ENCODE measurements at places on chromosomes 3 and 15. TPM values are rescaled to one million over a fixed set of nuclear protein-coding genes. Genes with fewer than 3 reads are reported as not detected.

The KLHL6 gene
- 8.2 TPM for total RNA-seq

The ITIH4 gene
- total RNA-seq = 10.2 TPM

The RPS27L gene
- total RNA-seq = 242 TPM

The RABL3 gene
- total RNA-seq = 19.0 TPM

The AADAC gene
- 7.2 TPM for total RNA-seq

The FES gene
- 65.2 TPM for total RNA-seq

The CIDEC gene
- total RNA-seq = not detected

The SSUH2 gene
- 0.39 TPM for total RNA-seq

The CLDN16 gene
- 1.1 TPM for total RNA-seq

DNA sequence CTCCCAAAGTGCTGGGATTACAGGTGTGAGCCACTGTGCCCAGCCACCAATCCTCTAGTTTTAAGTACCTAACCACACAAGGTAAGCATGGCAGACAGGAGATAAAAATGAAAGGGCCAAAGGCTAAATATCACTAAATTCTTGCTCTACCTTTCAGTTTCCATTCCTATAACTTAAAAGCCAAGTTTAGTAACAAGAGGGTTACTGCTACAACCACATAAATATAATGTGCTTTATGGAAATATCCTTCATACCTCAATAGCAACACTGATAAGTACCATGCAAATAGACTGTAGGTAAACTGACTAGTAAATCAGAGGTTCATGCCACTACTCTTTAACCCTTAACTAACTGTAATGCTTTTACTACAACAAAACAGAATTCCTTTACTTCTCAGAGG, 38.7 kb upstream of the MUC13 start:
- H3K4me1 ChIP-seq = no peaks in the 10 kb centered on the region
- no peak overlapping the region for H3K27ac ChIP-seq
- H3K36me3 ChIP-seq = peaks cover 56% of the 10 kb centered on the region
- H3K4me3 ChIP-seq = no peak overlapping the region

DNA sequence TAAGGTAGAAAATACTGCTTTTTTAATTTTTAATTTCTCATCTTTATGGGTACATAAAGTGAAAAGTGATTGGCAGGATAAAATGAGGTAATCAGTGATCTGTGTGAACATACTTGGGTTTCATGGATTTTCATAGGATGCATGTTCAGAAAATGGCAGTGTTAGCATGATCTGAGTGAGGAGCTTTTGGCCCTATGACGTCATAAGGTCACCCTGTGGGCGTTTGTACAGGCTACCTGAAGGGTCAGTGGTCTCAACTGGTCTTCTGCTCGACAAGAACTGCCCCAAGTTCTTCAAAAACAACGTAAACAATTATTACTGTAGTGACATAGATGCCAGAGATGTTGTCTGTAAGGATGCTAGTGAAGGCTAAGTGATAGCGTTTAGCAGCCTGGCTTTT, 124.5 kb upstream of the OSTN start:
- no peak overlapping the region for H3K4me3 ChIP-seq
- no peaks in the 10 kb centered on the region for H3K4me1 ChIP-seq
- H3K27me3 ChIP-seq = no peaks in the 10 kb centered on the region
- no peaks in the 10 kb centered on the region for H3K36me3 ChIP-seq
- H3K27ac ChIP-seq = no peak overlapping the region

GRCh38 chr3:157573780-157574378, 70.7 kb upstream of the VEPH1 start:
- H3K27ac ChIP-seq = no peak overlapping the region
- H3K27me3 ChIP-seq = no peaks in the 10 kb centered on the region
- no peak overlapping the region for H3K4me3 ChIP-seq
- no peaks in the 10 kb centered on the region for H3K36me3 ChIP-seq
- no peaks in the 10 kb centered on the region for H3K4me1 ChIP-seq
- no peak for DNase-seq

GRCh38 chr15:92429378-92430068, 35.8 kb downstream of the ST8SIA2 start:
- H3K4me1 ChIP-seq = no peaks in the 10 kb centered on the region
- no peak for DNase-seq
- H3K27ac ChIP-seq = no peak overlapping the region
- H3K4me3 ChIP-seq = no peak overlapping the region

DNA sequence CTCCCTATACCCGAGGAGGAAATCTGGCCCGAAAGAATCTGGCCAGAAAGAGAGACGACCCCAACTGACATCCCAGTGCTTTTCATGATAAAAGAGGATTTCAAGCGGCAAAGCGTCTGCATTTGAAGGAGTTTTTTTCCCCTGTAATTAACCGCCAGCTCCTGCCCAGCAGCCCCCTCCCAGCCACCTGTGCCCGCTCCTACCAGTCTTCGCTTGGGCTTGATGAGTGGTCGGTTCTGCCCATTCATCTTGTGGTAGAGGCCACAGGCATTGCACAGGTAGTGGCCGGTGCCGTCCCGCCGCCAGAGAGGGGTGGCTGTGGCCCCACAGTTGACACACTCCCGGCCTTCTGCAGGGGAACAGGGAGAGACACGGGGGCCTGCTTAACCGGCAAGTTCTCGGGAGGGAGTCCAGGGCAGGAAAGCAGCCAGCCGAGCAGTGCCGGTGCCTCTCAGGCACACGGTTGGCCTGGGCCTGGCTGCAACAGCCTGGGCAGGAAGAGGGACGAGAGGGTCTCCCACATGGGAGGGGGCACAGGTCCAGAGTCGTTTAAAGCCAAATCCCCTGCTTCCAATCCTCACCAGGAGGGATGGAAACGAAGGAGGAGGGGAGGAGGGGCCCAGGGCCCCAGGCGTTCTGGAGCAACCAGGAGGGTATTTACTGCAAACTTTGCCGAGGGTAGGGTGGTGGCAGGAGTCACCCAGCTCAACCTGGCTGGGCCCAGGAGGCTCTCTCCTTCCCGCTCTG, 9.2 kb downstream of the GATA2 start:
- DNase-seq = peak; percentile 67
- H3K36me3 ChIP-seq = no peaks in the 10 kb centered on the region
- H3K4me3 ChIP-seq = peak overlapping the region; percentile 9

DNA sequence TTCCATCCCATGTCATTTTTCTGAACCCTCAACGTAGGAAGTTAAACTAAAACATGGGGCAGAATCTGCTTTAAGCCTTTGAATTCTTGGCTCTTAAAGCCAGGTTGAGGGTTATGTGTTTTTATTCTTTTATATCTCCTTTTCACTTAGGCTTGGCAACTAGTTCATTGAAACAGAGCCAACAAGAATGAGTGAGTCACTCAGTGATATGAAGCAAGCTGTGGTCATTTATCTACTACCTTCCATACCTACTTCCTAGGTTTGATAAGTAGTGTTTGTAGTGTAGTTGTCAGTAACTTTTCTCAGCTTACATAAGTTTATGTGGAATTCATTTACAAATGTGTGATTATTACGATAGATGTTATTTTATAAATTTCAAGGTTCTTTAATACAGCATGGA, 67.4 kb downstream of the SNRPN start:
- H3K4me1 ChIP-seq = no peaks in the 10 kb centered on the region
- H3K36me3 ChIP-seq = no peaks in the 10 kb centered on the region
- no peak overlapping the region for H3K27ac ChIP-seq

DNA sequence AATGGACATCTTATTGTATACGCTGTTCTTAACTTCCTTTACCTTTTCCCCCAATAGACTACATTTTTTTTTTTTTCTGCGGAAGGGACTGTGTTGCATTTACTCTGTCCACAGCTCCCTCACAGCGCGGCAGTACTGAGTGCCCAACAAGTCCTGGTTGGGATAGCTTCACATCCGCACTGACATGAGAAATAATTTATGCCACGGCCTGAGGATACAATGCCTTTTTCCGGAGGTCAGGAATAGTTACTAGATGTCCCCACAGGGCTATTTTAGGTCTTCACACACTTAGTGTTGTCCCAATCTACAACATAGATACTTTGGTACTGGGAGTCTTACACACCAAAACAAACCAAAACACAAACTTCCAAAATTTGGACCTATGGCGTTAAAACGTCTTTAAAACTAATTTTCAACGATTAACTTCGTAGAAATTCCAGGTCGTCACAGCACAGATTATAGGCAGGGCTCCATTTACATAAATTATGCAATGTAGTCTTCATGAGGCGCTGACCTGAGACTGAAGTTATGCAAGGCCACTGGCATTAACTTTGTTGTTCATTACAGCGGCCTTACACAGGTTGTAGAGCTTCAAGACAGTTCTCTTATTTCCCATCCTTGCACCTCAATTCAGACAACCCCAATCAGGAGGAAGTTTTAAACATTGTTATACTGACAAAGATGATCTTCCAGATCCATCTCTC, 989 bp upstream of the PPIB start:
- H3K36me3 ChIP-seq = peaks cover 30% of the 10 kb centered on the region
- H3K4me3 ChIP-seq = peak overlapping the region; percentile 7
- H3K27me3 ChIP-seq = no peaks in the 10 kb centered on the region
- H3K27ac ChIP-seq = peak overlapping the region; percentile 94
- peaks cover 27% of the 10 kb centered on the region for H3K4me1 ChIP-seq

- H3K27me3 ChIP-seq = no peaks in the 10 kb centered on the region
- no peaks in the 10 kb centered on the region for H3K4me1 ChIP-seq
- H3K27ac ChIP-seq = no peak overlapping the region
Observed at GRCh38 chr3:36926292-36926897, 18.5 kb downstream of the TRANK1 start.

DNA sequence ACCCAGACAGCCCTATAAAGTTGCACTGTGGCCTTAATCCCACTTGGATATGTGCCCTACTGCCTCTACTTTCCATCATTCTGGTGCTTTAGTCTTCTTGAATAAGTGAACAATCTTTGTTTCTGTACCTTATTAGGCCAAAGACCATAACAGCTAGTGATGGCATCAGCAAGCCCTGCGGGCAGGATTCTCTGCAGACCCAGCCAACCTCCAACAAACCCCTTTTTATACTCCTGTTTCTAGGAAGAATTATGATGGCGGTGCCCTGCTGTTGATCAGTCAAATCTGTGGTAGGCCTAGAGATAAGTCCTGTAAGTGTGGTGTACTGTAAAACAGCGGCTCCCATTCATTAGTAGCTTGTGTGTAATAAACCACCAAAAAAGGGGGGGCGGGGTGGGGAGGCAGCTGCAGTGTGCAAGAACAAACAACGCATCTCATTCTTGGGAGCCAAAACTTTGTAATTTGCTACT, 40.5 kb downstream of the SOX2 start:
- DNase-seq = no peak
- no peak overlapping the region for H3K27ac ChIP-seq
- no peak overlapping the region for H3K4me3 ChIP-seq
- H3K4me1 ChIP-seq = no peaks in the 10 kb centered on the region
- H3K36me3 ChIP-seq = no peaks in the 10 kb centered on the region

DNA sequence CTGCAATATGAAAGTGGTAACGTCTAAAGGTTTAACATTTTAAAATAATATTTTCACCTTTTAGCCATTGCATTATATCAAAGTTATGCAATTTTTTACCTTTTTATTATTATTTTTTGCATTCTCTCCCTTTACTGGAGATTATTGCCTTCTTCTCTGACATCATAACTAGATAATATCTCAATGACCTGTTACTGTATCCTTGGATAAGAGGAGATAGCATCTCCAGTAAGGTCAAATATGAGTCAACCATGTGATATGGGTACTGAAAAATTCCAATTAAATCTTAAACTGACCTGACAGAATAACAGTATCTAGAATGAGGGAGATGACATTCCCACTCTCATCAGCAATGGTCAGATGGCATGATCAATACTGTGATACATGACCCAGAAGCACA, 108.3 kb downstream of the ZBTB20 start:
- H3K36me3 ChIP-seq = no peaks in the 10 kb centered on the region
- no peaks in the 10 kb centered on the region for H3K4me1 ChIP-seq
- no peak overlapping the region for H3K27ac ChIP-seq
- no peak for DNase-seq

GRCh38 chr15:89551550-89551949, 23.7 kb upstream of the TICRR start:
- no peak for DNase-seq
- H3K27me3 ChIP-seq = peaks cover 9% of the 10 kb centered on the region
- no peak overlapping the region for H3K4me3 ChIP-seq

- no peak overlapping the region for H3K4me3 ChIP-seq
- H3K27ac ChIP-seq = peak overlapping the region; percentile 86
- H3K27me3 ChIP-seq = no peaks in the 10 kb centered on the region
- DNase-seq = no peak
- H3K4me1 ChIP-seq = peaks cover 62% of the 10 kb centered on the region
Observed at GRCh38 chr3:172317481-172317880, 130.8 kb downstream of the GHSR start.

GRCh38 chr3:188468196-188468595, 314.2 kb downstream of the LPP start:
- DNase-seq = no peak
- H3K4me1 ChIP-seq = no peaks in the 10 kb centered on the region
- H3K36me3 ChIP-seq = no peaks in the 10 kb centered on the region
- no peak overlapping the region for H3K27ac ChIP-seq

DNA sequence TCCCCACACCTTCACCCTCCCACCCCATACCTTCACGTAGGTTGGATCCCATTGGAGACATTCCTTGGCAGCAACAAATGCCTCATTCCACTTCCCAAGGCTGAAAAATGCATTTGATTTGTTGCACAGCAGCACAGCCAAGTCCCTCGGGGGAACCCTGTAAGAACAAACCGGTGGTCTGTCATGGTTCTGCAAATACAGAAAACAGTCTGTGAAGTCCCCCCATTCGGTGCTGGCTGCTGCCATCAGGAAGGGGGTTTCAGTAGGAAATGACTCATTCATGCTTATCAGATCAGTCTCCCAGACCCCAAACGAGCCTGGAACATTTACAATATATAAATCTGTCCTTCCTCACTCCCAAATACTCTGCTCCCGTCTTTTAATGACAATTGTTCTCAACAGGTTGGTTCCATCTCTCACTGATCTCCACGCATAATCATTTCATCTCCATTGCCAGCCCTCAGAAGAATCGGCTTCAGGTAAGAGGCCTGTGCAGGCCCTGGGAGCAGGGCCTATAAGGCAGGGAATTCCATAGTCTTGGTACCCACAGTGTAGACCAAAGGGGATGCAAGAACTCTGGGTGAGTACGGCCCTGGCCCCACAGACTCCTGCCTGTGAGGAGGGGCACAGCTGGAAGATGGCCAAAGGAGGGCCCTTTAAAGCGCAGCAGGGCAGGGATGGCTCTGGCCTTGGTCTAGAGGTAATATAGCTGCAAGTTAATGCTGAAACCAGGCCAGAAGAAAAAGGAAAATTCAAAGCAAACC, 41.6 kb downstream of the TRANK1 start:
- no peaks in the 10 kb centered on the region for H3K27me3 ChIP-seq
- no peaks in the 10 kb centered on the region for H3K4me1 ChIP-seq
- H3K4me3 ChIP-seq = no peak overlapping the region
- H3K36me3 ChIP-seq = no peaks in the 10 kb centered on the region

GRCh38 chr15:77831986-77832385, 199.3 kb upstream of the LINGO1 start:
- H3K27ac ChIP-seq = no peak overlapping the region
- H3K4me3 ChIP-seq = no peak overlapping the region
- no peaks in the 10 kb centered on the region for H3K4me1 ChIP-seq
- DNase-seq = no peak
- H3K36me3 ChIP-seq = no peaks in the 10 kb centered on the region

DNA sequence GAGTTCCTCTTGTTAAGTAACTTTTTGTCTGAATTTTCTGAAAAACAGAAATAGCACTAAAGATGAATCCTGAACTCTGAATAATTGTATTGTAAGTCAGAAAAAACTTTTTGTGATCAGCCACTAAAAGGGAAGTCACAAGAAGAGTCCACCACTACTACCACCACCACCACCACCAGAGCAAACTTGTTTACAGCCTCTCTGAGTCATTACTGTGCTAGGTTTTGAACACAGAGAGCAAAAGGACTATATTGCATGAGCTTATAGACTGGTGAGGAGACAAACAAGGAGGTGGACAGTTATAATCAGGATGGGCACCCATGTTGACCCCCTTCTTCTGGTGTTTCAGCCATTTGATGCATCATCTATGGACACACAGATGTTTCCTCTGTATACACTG, 141.7 kb downstream of the IL5RA start:
- no peak overlapping the region for H3K4me3 ChIP-seq
- no peak overlapping the region for H3K27ac ChIP-seq
- no peaks in the 10 kb centered on the region for H3K27me3 ChIP-seq
- no peaks in the 10 kb centered on the region for H3K36me3 ChIP-seq
- no peaks in the 10 kb centered on the region for H3K4me1 ChIP-seq
